ENCODE measurements at places on chromosomes 4 and X.

- no peak for DNase-seq
These were observed 10.3 kb upstream of the ODAPH start for GRCh38 chr4:75545526-75545925.

DNA sequence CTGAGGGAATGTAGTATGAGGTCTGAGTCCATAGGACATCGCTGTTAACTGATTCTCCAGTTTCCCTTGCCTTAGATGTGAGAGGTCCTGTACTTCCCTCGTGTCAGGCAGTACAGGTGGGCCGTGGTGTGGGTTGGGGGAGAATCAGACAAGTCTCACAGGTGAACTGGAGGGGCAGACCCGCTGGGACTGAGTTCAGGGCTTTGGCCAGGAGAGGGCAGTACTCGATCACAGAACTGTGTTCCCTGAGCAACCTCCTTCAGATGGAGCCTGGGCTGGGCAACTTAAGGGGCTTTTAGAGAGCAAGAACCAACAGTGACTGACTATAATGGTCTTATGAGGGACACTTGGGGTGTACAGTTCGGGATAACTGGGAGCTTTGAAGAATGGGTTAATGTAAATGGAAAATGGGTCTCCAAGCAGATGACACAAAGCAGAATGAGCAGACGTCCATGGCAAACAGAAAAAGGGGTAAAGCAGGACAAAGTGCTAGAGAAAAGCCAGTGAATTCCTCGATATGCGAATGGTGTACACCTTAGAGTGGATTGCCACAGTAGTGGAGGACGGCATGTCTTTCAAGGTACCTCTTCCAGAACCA, 83.6 kb downstream of the CCNG2 start:
- peak; percentile 20 for DNase-seq

- DNase-seq, result no peak
These were observed 51.6 kb downstream of the RTL5 start for GRCh38 chrX:72080150-72080549.

DNA sequence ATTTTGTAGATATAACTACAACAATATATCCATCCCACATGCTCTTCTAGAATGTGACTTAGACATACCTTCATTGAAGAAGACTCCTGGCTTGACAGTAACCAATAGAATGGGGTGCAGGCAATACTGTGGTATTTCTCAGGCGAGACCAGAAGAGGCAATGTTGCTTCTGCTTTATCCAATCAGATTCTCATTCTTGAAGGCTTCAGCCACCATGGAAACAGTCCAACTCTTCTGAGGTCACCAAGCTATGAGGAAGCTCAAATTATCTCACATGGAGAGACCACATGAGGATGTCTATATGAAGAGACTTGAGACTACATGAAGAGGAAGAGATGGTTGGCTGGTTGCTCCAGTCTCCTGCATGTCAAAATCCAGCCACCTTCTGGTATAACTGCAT, 469.9 kb downstream of the PCDH10 start:
- no peak for DNase-seq

DNA sequence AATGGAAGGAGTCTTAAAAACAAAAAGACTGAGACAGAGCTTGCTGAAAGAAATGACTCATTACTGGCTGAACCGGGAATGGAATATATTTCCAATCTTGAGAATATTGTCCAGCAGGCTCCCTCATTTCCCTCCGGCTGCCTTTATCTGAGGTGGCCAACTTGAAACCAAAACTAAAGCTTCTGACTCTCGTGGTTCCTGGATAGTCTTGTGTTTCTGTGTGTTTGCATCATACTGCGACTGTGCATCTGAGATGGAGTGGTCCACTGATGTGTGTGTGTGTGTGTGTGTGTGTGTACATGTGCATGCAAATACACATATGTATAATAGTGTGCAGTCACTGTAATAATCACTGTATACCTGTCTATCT, 145.6 kb upstream of the SCML1 start:
- DNase-seq, result no peak

GRCh38 chrX:132263127-132263526, 43.9 kb upstream of the RAP2C start:
- no peak for DNase-seq

- peak; percentile 18 for DNase-seq
These were observed 147.7 kb downstream of the SH3KBP1 start for GRCh38 chrX:19739683-19740082.

GRCh38 chr4:2365054-2365912, 53.2 kb downstream of the ZFYVE28 start:
- DNase-seq, result no peak

GRCh38 chr4:5267408-5267807, 216.1 kb downstream of the STK32B start:
- DNase-seq, result no peak

GRCh38 chr4:188552741-188553275, 413.6 kb downstream of the TRIML1 start:
- no peak for DNase-seq

- no peak for DNase-seq
These were observed 14.1 kb upstream of the PPARGC1A start for GRCh38 chr4:23903859-23904438.

DNA sequence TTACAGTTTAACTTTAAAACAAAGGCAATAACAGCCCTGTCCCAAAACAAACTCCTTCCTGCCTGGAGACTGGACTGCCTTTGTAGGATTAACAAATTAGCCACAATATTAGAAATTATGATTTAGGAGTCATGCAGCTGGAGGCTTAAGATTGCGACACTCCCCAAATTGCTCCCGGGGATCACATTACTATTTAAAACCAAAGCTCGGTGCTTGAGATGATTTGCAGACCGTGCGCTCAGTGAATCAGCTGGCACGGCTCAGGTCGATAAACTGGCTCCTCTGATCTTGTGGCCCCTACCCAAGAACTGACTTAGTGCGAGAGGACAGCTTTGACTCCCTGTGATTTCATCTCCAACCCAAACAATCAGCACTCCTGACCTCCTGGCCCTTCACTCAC, 829.3 kb downstream of the NLGN4X start:
- DNase-seq, result no peak

DNA sequence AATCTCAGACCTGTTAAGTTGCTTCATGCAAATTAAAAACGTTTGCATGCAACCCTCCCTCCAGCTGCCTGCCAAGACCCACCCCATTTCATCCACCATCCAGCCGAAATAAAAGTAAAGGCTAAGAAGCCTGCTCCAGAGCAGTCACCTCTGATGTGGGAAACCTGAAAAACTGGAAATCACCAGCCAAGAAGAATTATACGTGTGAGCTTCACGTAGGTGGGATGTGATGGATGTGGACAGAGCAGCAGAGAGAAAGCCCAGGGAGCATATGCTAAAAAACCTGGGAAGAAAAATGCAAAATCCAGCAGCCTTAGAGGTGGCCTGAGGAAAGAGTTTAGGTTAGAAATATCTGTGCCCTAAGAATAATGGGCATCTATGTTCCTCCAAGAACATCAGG, 160.6 kb upstream of the STS start:
- no peak for DNase-seq

GRCh38 chr4:107034996-107035818, 906 bp downstream of the DKK2 start:
- no peak for DNase-seq

GRCh38 chr4:82216219-82216618, 157.6 kb downstream of the HNRNPD start:
- DNase-seq, result no peak

GRCh38 chr4:40288566-40288965, 46.6 kb upstream of the CHRNA9 start:
- no peak for DNase-seq

- DNase-seq, result no peak
These were observed 4.3 kb upstream of the TSPAN5 start for GRCh38 chr4:98662626-98663225.

DNA sequence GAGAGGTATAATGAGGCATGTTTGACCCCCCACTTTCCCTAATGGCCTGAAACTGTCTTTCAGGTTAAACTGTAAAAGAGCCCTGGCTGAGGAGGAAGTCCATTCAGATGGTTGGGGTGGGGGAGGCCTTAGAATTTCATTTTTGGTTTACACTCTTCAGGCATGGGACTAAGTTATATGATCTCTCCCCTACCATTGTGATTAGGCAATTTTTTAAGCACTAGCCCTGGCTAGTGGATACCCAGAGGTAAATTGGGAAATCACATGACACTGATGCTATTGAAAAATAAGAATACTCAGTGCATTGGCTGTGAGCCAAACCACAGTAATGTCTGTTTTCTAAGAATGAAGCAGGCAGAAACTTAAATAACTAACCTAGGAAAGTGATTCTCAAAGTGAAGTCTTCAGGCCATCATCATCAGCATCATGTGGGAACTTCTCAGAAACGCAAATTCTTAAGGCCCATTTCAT, 149.7 kb downstream of the RRAGB start:
- no peak for DNase-seq

- no peak for DNase-seq
These were observed 18.8 kb downstream of the IL3RA start for GRCh38 chrX:1355131-1356046.

DNA sequence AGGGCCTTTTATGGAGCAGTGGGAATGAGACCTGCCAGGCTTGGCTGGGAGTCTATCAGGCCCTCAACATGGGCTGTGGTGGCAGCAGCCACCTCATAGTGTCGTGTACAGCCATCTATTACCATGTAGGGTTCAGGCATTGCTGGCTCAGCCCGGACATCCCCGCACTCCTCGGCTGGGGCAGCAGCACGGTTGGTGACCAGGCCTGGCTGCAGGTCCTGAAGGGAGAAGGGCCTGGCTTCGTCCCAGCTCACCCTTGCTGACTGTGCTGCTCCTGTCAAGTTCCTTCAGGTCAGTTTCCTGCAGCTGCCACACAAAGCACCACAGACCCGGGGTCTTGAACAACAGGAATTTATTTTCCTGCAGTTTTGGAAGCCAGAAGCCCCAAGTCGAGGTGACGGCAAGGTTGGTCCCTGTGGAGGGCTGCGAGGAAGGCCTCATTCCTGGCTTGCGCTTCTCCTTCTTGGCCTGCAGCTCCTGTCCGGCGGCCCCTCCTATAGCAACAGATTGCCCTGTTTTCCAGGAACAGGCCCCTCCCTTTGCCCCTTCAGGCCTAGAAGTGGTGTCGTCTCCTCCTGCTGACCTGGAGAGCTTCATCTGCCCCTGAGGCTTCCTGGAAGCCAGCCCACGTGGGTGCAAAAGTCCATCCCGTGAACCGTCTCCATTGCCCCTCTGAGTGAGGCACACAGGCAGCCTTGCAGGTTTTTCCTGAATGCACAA, 25.2 kb upstream of the SORCS2 start:
- no peak for DNase-seq

DNA sequence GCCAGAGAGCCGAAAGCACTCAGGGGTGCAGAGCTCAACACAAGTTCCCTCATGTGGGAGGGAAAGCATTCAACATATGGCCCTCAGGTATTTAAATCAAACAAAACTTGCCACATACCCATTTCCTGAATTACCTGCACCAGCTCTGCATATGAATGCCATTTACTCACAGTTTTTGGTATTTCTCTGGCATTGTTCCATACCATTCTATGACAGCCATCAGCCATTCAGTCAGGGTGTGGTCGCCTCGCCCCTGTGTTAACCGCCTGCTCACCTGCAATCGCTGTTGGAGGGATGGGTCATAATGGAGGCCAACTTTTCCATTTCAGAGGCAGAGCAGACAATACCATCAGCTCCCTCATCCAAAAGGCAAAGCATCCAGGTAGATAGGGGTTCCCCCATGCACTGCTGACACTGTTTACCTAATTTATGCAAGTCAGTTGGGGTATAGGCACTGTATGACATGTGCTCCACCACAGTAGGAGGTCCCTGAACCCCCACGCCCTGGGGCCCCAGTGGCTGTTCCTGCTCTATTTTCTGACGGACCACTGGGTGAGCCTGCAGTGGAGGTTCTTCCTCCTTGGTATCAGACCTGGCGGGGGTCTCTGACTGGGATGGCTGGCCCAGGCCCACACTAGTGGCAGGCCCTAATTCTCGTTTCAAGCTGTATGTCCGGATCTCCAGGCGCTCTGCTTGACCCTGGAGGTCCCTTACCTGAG, 227.1 kb downstream of the ADGRL3 start:
- no peak for DNase-seq

DNA sequence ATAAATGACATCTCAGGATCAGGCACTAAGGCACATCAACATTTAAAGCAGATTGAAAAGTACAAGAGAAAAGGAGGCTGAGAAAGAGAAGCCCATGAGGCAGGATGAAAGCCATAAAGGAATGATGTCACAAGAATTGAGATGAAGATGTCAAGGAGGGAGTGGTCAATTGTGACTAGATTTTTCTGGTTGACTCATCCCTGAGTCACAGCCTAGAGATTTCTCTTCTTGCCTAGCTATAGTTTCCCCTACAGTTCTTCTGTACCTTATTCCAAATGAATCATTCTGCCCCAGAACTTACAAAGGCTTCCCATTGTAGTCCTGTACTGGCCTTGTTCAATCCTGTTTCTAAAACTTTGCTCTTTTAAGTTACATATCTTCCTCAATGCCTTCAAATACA, 3.4 kb upstream of the USP53 start:
- DNase-seq, result peak; percentile 17

DNA sequence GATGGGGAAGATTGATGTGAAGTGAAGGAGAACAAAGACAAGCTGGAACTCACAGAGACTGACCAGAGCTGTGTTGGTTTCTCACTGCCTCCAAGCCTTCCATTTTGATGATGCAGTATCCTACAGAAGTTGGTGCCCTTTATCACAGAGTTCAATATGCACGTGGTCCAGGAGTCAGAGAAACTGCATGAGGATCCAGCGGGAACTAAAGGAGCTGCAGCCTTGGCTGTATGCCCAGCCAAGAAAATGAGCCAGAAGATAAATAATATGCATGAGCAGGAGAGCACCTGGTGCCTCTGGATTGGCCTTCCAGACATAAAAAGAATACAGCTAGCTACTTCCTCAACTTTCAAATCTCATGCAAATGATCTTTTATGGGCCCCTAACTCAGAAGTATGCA, 44.3 kb upstream of the DCLK2 start:
- DNase-seq, result no peak

- no peak for DNase-seq
These were observed 32.1 kb downstream of the TIGD4 start for GRCh38 chr4:152747444-152747843.

GRCh38 chr4:74754218-74754617, 40.1 kb downstream of the BTC start:
- no peak for DNase-seq

DNA sequence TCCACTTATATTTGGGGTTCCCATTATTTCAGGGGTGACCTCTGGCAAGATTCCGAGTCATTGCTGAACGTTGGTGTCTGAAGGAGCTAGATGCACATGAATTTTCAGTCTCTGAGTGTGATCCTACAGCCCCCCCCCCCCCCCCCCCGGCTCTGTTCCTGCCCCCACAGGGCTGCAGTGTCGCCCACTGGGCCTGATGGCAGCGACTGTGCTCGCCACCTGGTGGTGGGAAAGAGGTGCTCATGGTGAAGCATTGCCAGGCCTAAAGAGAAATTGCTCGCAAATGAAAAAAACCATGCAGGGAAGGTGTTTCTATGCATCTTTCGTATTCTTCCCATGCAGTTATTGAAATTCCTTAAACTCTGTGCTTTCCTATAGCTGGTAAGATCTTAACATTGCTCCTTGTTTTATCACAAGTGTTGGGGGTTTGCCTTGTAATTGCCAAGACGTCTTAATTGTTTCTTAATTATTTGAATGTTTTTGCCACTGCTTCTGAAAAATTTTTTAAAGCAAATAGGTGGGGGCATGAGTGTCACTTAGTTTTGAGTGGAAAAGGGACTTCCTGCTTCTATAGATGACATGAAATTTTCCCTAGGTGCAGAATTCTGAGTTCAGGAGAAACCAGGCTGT, 63.2 kb downstream of the CLDN22 start:
- DNase-seq, result peak; percentile 30

- no peak for DNase-seq
These were observed 154.6 kb downstream of the EPHA5 start for GRCh38 chr4:65515646-65516045.

- no peak for DNase-seq
These were observed 76.7 kb upstream of the FAM9C start for GRCh38 chrX:13121020-13121555.

GRCh38 chrX:104172121-104172520, 5.9 kb downstream of the FAM199X start:
- no peak for DNase-seq
